Smooth muscle cell of the coronary artery (primary cell): ENCODE measurements at places on chromosomes 3 and 15. TPM values are rescaled to one million over a fixed set of nuclear protein-coding genes. Genes with fewer than 3 reads are reported as not detected.

Gene LYZL4
- 0.23 TPM in 1 of 2 replicates, not detected in the other for total RNA-seq

Gene CHRNA7
- total RNA-seq: 0.23 and 0.83 TPM in 2 replicates

Gene GHRL
- total RNA-seq: 0.30 TPM in 1 of 2 replicates, not detected in the other

Gene TM4SF1
- total RNA-seq: 76.5 and 458 TPM in 2 replicates

Gene OR5K2
- total RNA-seq: not detected in 2 replicates

Gene ATP13A5
- not detected in 2 replicates for total RNA-seq

Gene CD96
- 0.08 TPM in 1 of 2 replicates, not detected in the other for total RNA-seq

Gene SH2D7
- total RNA-seq: not detected in 2 replicates

Gene HRG
- total RNA-seq: not detected in 2 replicates

Gene CYP1A2
- not detected in 2 replicates for total RNA-seq

Gene RTP4
- 0.60 and 1.6 TPM in 2 replicates for total RNA-seq
